Activated CD8-positive, alpha-beta T cell treated with anti-CD3 and anti-CD28 coated beads, Interleukin-2, amount 10 ng/mL, durations not matched to agents 7 days and 5 days (primary cell): ENCODE measurements at places on chromosomes 1 and 21.

- H3K27me3 ChIP-seq, result no peaks in the 10 kb centered on the region
- H3K4me1 ChIP-seq, result no peaks in the 10 kb centered on the region
- no peaks in the 10 kb centered on the region for H3K36me3 ChIP-seq
- DNase-seq, result no peak
- H3K4me3 ChIP-seq, result no peak overlapping the region
- no peak overlapping the region for H3K27ac ChIP-seq
Measured at GRCh38 chr21:27498025-27498424, 531.1 kb upstream of the ADAMTS5 start.

- no peak for DNase-seq
- H3K4me1 ChIP-seq, result peaks cover 39% of the 10 kb centered on the region
- H3K27ac ChIP-seq, result no peak overlapping the region
- no peak overlapping the region for H3K4me3 ChIP-seq
- H3K36me3 ChIP-seq, result peaks cover 11% of the 10 kb centered on the region
- H3K27me3 ChIP-seq, result peaks cover 26% of the 10 kb centered on the region
Measured at GRCh38 chr1:2528016-2528415, 1.6 kb upstream of the PANK4 start.

DNA sequence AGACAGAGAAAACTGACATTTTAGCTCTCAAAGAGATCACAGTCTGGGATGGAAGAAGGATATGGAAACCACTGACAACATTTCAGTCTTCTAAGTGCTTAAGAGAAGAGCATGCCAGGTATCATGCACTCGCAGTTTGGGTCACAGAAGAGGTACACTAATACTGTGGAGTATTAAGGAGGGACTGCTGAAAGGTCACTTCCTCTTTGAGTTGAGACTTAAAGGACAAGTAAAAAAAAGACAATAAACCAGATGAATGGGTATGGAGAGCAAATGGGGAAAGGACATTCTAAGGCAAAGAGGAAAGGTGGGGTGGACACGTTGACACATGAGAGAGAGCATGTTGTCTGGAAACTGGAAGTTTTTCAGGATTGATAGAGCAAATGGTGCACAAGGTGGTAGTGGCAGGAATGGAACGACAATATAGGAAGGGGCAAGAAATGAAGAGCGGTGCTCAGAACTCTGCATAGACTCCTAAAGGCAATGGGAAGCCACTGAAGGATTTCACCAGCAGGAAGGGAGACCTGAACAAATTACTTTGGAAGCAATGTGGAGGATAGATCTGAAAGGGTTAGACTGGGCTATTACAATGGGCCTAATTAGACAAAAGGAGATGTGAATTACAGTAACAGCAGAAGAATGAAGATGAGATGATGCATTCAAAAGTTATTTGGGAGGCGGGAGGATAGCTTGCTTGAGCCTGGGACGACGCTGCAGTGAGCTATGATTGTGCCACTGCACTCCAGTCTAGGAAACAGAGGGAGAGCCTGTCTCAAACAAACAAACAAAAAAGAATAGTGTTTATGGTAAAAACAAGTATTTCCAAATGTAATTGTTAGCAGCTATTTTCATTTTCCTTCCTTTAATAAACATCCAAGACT, 11.1 kb downstream of the DIPK1A start:
- no peak overlapping the region for H3K4me3 ChIP-seq
- no peaks in the 10 kb centered on the region for H3K27me3 ChIP-seq
- DNase-seq, result no peak
- H3K36me3 ChIP-seq, result peaks cover 6% of the 10 kb centered on the region
- peaks cover 34% of the 10 kb centered on the region for H3K4me1 ChIP-seq

GRCh38 chr1:201285846-201286245, 2.5 kb downstream of the PKP1 start:
- H3K36me3 ChIP-seq, result no peaks in the 10 kb centered on the region
- no peak for DNase-seq
- no peak overlapping the region for H3K27ac ChIP-seq
- H3K4me3 ChIP-seq, result no peak overlapping the region

DNA sequence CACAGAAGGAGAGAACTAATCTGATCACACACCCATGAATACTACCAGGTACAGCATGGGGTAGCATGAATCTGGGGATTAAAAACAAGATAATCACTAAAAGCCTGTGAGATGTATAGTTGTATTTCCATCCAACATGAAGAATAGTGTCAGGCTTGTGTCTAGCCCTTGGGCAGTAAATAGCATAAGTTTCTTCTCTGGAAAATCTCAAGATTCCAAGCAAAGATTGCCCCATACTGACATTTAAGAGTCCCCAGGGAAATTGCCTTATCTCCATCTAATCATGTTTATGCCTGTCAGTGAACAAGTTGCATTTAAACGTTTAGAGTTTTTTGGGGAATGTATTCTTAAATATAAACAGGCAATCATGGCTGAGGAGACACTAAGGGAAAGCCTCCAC, 109.2 kb upstream of the SERTAD4 start:
- DNase-seq, result no peak
- H3K27ac ChIP-seq, result no peak overlapping the region
- H3K4me3 ChIP-seq, result no peak overlapping the region
- no peaks in the 10 kb centered on the region for H3K4me1 ChIP-seq
- H3K36me3 ChIP-seq, result no peaks in the 10 kb centered on the region

DNA sequence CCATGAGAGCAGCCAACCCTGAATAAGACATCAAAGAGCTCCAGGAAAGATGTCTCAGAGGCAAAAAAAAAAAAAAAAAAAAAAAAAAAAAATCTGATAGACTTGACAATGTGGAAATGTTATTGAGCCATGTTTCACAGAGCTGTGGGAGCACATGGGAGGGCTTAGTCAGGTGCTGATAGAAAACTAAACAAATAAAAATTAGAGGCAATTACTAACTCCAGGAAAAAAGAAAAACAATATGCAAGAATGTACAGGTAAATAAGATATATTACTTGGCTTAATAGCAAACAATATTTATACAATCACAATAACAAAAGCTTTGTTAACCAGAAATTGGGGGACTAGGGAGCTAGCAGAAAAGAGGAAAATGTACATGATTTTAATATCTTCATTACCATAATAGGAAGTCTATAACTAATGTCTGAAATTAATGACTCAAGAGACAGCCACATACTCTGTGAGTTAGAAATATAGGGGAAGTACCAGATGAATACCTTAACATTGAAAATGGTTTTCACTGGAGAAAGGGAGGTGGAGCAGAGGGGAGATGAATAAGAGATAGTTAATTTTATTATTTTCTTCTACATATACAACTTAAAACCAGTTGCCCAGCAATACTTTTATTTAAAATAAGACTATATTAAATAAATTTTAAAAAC, 16.9 kb upstream of the RGS16 start:
- H3K36me3 ChIP-seq, result peaks cover 10% of the 10 kb centered on the region
- no peak overlapping the region for H3K4me3 ChIP-seq
- DNase-seq, result no peak
- H3K4me1 ChIP-seq, result peaks cover 50% of the 10 kb centered on the region
- no peak overlapping the region for H3K27ac ChIP-seq
- peaks cover 64% of the 10 kb centered on the region for H3K27me3 ChIP-seq

- no peaks in the 10 kb centered on the region for H3K27me3 ChIP-seq
- no peak overlapping the region for H3K27ac ChIP-seq
- H3K36me3 ChIP-seq, result no peaks in the 10 kb centered on the region
- H3K4me1 ChIP-seq, result no peaks in the 10 kb centered on the region
Measured at GRCh38 chr1:118122234-118123004, 62.6 kb downstream of the SPAG17 start.

GRCh38 chr1:3192361-3192760, 123.4 kb downstream of the PRDM16 start:
- no peak for DNase-seq
- no peak overlapping the region for H3K27ac ChIP-seq
- no peak overlapping the region for H3K4me3 ChIP-seq

- DNase-seq, result no peak
- H3K27ac ChIP-seq, result no peak overlapping the region
- H3K4me1 ChIP-seq, result peaks cover 5% of the 10 kb centered on the region
- no peak overlapping the region for H3K4me3 ChIP-seq
- H3K27me3 ChIP-seq, result peaks cover 32% of the 10 kb centered on the region
Measured at GRCh38 chr1:47207803-47208373, 18.1 kb upstream of the PDZK1IP1 start.

GRCh38 chr21:41754479-41754891, 12.4 kb downstream of the RIPK4 start:
- no peaks in the 10 kb centered on the region for H3K27me3 ChIP-seq

DNA sequence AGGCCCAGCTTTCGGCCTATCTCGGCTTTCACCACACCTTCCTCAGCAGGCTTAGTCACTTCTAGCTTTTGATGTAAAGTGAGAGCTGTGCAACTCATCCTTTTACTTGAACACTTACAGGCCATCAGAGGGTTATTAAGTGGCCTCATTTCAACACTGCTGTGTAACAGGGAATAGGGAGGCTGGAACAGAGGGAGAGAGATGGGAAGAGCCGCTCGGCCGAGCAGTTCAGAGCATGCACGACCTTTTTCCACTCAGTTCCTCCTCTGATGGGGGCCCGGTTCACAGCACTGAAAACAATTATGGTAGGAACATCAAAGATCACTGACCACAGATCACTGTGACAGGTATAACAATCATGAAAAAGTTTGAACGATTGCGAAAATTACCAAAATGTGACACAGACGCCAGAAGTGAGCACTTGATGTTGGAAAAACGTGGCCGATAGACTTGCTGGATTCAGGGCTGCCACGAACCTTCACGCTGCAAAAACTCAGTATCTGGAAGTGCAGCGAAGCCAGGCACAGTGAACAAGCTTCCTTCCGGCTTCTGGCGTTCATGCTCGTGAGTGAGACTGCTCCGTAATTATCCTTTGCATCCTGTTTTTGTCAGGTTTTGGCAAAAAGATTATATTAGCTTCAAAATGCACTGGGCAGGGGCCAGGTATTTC, 28.6 kb downstream of the AGPAT3 start:
- peaks cover 41% of the 10 kb centered on the region for H3K4me1 ChIP-seq
- H3K27me3 ChIP-seq, result no peaks in the 10 kb centered on the region
- peak; percentile 38 for DNase-seq
- peaks cover 36% of the 10 kb centered on the region for H3K36me3 ChIP-seq
- peak overlapping the region; percentile 61 for H3K4me3 ChIP-seq
- H3K27ac ChIP-seq, result peak overlapping the region; percentile 64

DNA sequence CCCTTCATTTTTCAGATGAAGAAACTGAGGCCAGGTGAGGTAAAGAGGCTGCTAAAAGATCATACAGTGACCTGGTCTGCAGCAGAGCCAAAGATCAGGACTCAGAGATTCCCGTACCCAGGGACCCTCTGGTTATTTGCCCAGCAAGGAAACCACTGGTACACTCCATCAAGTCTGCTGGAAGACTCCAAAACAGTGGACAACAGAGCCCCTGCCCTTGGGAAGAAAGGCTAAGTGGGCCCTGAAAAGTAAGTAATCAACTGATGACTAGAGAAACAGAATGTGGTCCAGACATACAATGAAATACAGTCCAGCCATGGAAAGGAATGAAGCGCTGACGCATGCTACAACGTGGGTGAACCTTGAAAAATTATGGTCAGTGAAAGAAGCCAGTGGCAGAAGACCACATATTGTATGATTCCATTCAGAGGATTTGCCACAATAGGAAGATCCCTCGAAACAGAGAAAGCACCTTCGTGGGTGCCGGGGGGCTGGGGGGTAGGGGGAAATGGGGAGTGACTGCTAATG, 106.4 kb downstream of the ETS2 start:
- H3K4me1 ChIP-seq, result no peaks in the 10 kb centered on the region
- no peaks in the 10 kb centered on the region for H3K36me3 ChIP-seq
- H3K4me3 ChIP-seq, result no peak overlapping the region
- DNase-seq, result no peak
- H3K27me3 ChIP-seq, result peaks cover 10% of the 10 kb centered on the region

DNA sequence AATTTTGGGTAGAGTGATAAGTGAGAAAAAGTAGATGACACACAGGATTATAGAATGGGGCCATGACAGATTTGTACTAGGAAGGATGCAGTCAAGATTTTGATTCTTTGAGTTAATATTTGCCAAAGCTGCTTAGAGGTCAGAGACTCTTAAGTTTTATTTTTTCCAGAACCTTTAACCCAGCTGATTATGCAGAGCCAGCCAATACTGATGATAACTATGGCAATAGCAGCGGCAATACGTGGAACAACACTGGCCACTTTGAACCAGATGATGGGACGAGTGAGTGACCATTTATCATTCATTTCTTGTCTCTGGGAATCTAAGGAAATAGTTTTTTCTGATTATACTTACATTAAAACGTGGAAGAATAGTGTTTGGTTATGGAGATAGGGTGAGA, 16.1 kb downstream of the UBAP2L start:
- no peak overlapping the region for H3K27ac ChIP-seq
- H3K36me3 ChIP-seq, result peaks cover 78% of the 10 kb centered on the region
- peaks cover 10% of the 10 kb centered on the region for H3K4me1 ChIP-seq
- no peaks in the 10 kb centered on the region for H3K27me3 ChIP-seq

DNA sequence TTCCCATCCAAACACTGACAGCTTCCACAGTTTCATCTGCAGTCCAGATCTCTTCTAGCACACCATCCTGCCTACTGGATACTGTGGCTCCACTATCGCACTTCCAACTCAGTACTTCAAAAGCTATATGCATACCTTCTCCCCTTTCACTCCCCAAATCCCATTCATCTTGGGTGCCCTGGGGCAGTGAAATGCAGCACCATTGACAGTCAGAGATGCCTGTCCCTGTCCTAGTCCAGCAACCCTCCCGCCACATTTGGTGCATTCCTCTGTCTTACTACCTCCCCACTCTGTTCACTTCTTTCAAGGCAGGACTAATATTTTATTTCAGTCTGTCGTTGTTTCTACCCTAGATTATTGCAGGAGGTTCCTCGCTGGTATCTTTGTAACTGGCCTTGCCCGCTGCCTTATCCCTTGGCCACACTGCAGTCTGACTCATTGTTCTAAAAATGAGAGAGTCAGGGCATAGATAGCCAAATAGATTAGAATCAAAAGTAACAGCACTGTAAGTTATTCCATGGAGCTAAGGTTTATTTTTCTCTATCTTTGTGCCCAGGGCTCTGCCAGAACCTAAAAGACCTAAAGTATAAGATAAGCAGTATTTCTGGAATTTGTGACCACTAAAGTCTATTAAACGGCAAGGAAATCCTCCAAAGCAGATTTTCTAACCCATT, 96.7 kb downstream of the ESRRG start:
- no peak for DNase-seq
- no peak overlapping the region for H3K4me3 ChIP-seq
- no peak overlapping the region for H3K27ac ChIP-seq
- no peaks in the 10 kb centered on the region for H3K27me3 ChIP-seq
- no peaks in the 10 kb centered on the region for H3K36me3 ChIP-seq

GRCh38 chr1:9025449-9025848, 774 bp downstream of the SLC2A7 start:
- H3K27ac ChIP-seq, result no peak overlapping the region
- no peak overlapping the region for H3K4me3 ChIP-seq
- H3K4me1 ChIP-seq, result no peaks in the 10 kb centered on the region
- no peak for DNase-seq
